Suppressor macrophage treated with lipopolysaccharide for 1 hour (primary cell): ENCODE measurements at places on chromosomes 12 and 14.

- DNase-seq = no peak
These were observed 27.3 kb downstream of the TTC5 start for GRCh38 chr14:20278414-20278813.

- no peak for DNase-seq
These were observed 17.0 kb downstream of the CLEC14A start for GRCh38 chr14:38238878-38239277.

- DNase-seq = no peak
These were observed 2.7 kb downstream of the CIROP start for GRCh38 chr14:23101986-23102625.

DNA sequence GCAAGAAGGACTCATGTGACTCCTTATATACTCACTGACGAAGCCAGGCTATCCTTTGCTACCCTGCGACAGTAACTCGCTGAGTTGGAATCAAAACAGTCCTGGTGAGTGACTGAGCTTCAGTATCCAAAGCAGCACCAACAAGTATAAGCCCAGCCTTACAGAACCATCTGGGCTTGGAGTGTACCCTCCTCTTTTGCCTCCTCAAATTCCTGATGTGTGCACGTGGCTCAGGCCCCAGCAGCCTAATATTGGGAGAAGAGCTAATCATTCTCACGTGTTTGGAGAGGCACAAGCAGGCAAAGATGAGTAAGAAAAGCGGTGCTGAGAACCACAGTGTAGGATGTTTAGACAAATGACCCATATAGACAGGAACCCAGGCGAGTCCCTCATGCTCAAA lies 34.4 kb downstream of the PPTC7 start:
- no peak for DNase-seq

DNA sequence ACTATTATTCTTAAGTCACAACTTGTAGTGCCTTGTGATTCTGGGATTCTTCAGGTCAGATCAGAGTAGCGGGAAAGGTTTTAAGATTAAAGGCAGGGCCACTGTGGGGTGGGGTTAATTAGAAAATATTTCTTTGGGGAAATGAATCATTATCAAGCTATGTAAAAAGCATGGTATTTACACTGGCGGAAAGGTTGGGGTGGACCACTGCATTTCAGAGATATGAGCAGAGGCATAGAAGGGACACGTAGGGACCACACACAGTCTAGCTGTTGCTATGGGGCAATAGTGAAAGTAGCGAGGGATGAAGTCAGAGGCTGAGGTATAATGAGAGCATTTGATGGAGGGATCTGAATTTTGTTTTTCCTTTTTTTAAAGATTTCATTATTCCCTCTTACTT lies 31.7 kb upstream of the KCNH3 start:
- DNase-seq = no peak

DNA sequence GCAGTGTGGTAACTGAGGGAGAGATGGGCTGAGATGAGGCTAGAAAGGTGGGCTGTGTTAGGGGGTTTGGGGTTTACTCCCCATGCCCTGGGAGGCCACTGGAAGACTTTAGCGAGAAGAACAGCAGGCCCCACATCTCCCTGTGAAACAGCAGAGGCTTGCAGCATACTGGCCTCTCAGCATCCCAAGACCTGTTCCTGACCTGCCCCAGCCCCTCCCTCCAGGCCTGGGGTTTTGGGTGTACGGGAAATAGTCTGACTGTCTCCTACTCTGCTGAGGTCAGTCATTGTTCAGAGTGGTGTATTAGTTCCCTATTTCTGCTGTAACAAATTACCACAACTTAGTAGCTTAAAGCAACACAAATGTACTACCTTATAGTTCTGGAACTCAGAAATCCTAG lies 103.5 kb upstream of the HIF1A start:
- peak; percentile 78 for DNase-seq

- DNase-seq = no peak
These were observed 211.8 kb upstream of the AVPR1A start for GRCh38 chr12:63362791-63363190.

DNA sequence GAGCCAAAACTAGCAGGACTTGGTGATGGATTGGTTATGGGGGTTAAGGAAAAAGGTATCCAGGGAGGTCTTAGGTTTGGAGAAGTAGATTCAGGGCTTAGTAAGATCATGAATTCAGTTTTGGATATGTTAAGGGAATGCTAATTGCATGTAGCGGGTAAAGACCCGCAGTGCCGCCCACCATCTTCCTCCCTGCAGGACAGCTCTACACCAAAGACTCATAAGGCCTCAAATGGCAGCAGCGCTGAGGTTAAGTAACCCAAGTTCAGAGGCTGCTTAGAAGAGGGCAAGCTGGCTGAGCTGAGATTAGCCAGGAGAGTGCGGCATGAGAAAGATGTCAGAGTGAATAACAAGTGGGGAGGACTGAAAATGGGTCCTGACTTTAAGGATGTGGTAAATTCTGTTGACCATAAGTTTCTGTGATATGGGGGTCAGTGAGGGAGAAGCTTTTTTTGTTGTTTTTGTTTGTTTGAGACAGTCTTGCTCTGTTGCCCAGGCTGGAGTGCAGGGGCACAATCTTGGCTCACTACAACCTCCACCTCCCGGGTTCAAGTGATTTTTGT lies 26.2 kb downstream of the RAD9B start:
- DNase-seq = no peak

GRCh38 chr12:7608184-7608911 lies 57.4 kb downstream of the APOBEC1 start:
- DNase-seq = no peak

DNA sequence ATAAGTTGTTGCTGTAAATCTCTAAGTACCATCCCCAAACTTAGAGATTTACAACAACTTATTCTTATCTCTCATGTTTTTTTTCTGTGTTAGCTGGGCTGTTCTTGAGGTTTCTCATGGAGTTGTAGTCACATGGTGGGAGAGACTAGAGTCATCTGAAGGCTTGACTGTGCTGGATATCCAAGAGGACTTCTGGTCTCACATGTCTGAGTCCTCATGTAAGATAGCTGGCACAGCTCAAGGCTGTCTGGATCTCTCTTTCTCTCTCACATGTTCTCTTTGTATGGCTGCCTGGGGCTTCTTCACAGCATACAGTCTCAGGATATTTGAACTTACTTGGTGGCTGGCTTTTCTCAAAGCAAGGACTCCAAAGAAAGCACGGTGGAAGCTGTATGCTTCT lies 63.8 kb downstream of the DACT1 start:
- DNase-seq = no peak

- DNase-seq = no peak
These were observed 89.7 kb downstream of the TMCC3 start for GRCh38 chr12:94560431-94561221.

DNA sequence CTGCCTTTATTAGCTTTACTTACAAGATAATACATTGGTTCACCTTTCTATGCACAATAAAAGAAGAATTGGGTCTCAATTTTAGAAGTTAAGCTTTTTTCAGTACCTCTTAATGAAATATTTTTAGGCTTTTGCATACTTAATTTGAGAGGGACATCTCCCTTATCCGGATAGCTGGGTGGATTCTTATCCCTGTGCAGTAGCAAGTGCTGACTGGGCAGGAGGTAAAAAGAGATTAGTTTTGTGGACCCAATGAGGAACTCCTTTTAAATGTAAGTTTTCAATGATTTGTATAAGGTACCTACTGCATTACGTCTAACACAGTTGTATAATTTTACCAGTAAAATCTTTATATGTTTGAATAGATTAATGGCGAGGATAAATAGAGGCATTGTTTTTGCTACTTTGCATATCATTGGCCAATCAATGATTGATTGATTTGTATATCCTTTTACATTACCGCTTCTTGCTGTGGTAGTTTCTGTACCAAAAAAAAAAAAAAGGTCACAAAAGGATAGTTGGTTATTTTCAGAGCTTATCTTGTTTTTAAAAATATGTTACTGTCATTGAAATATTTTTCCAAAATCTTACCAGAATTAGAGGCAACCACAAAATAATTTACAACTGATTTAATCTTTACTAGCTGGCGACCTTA lies 2.2 kb downstream of the CPSF6 start:
- no peak for DNase-seq

GRCh38 chr12:25377469-25378177 lies 126.9 kb upstream of the KRAS start:
- DNase-seq = peak; percentile 86

GRCh38 chr12:3168223-3169221 lies 91.3 kb downstream of the TSPAN9 start:
- DNase-seq = peak; percentile 49

GRCh38 chr14:30214014-30214413 lies 286.4 kb upstream of the PRKD1 start:
- DNase-seq = no peak

GRCh38 chr12:79016181-79016580 lies 151.6 kb downstream of the SYT1 start:
- DNase-seq = no peak

DNA sequence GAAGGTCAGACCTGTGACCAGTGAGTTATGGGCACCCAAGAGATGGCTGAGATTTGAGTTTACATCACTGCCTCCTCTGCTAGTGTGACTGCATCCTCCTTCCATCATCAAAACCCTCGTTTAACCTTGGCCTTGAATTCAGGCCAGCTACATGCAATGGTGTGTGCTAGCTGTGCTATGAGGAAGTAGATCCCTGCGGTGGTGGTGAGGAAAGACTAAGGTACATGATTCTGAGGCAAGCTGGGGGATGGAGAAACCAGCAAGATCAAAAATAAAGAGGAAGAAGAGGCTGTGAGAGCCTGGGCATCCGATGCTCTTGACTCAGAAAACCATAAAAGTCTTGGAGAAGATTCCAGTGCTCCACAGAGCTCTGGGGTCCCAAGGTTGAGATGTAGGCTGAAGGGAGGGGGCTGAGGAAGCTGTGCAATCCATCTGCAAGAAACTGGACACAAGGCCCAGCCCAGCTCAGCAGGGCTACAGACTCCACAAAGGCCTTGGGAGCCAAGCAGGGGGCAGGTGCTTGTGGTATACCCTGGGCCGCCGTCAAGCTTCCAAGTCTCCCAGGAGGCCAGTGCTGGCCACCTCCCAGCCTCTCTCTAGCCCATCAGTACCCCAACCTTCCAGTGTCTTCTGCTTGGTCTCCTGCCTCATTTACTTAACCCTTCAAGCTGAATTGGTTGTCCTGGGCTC lies 774.8 kb downstream of the VRK1 start:
- no peak for DNase-seq
